ENCODE measurements at places on chromosomes 1 and 21. TPM values are rescaled to one million over a fixed set of nuclear protein-coding genes. Genes with fewer than 3 reads are reported as not detected.

Gene ISG20L2
- total RNA-seq, result 17.9 TPM

Gene FCAMR
- not detected for total RNA-seq

Gene LCE2B
- total RNA-seq, result not detected

Gene SLAMF7
- 0.76 TPM for total RNA-seq

Gene CCDC30
- total RNA-seq, result 2.1 TPM

Gene RHEX
- not detected for total RNA-seq

Gene EFHD2
- total RNA-seq, result 24.9 TPM

Gene AADACL3
- total RNA-seq, result not detected

Gene SLC9C2
- not detected for total RNA-seq

DNA sequence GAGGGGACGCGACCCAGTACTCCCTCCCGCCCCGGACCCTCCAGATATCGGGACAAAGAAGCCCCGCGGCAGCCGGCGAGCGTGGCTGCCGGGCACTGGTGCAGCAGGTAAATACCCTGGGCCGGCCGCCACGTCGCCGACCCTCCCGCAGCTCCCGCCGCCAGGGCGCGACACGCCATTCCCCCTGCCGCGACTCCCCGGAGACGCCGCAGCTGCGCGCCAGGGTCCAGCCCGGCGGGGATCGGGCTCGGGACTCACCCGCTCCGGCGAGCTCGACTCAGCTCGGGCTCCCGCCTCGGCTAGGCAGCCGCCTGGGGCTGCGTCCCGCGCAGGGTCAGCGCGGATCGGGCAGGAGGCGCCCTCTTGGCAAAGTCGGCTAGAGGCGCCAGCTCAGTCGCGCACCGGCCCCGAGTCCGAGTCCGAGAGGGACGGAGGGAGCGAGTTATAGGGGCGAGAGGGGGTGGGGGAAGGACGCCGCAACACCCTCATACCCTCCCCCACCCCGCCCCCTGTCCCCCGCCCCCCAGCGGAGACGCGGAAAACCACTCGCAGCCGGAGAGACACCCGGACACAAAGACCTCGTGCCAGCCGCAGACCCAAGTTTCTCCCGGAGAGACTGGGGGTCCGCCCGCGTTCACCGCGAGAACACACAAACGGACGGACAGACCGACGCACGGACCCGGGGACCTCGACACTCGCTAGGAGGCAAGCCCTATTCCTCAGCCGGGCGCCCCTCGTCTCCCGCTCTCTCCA lies 985 bp downstream of the SYT6 start:
- H3K4me3 ChIP-seq, result no peak overlapping the region
- no peaks in the 10 kb centered on the region for H3K27me3 ChIP-seq
- no peaks in the 10 kb centered on the region for H3K4me1 ChIP-seq
- no peak overlapping the region for H3K27ac ChIP-seq

- H3K4me1 ChIP-seq, result no peaks in the 10 kb centered on the region
- no peaks in the 10 kb centered on the region for H3K27me3 ChIP-seq
- no peaks in the 10 kb centered on the region for H3K36me3 ChIP-seq
- H3K27ac ChIP-seq, result no peak overlapping the region
- H3K4me3 ChIP-seq, result no peak overlapping the region
These were observed 181.8 kb downstream of the KAZN start for GRCh38 chr1:14780271-14780670.

DNA sequence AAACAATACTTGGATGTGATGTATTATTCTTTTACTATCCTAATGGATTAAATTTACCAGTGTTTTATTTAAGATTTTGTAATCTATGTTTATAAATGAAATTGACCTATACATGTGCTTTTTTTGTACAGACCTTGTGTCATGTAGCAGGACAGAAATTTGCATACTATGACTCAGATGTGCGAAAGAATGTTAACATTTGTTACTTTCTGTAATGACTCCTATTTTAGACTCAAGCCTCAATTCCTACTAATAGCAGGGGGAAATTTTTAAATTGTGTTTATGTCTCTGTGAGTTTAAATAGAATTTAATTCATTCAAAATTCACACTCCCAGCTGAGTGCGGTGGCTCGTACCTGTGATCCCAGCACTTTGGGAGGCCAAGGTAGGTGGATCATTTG lies 21.8 kb upstream of the RIMKLA start:
- H3K4me3 ChIP-seq, result no peak overlapping the region
- H3K36me3 ChIP-seq, result no peaks in the 10 kb centered on the region
- DNase-seq, result no peak

- no peaks in the 10 kb centered on the region for H3K27me3 ChIP-seq
- peak; percentile 5 for DNase-seq
- no peak overlapping the region for H3K4me3 ChIP-seq
- no peak overlapping the region for H3K27ac ChIP-seq
- H3K4me1 ChIP-seq, result no peaks in the 10 kb centered on the region
These were observed 30.5 kb upstream of the FCAMR start for GRCh38 chr1:207000651-207001291.

DNA sequence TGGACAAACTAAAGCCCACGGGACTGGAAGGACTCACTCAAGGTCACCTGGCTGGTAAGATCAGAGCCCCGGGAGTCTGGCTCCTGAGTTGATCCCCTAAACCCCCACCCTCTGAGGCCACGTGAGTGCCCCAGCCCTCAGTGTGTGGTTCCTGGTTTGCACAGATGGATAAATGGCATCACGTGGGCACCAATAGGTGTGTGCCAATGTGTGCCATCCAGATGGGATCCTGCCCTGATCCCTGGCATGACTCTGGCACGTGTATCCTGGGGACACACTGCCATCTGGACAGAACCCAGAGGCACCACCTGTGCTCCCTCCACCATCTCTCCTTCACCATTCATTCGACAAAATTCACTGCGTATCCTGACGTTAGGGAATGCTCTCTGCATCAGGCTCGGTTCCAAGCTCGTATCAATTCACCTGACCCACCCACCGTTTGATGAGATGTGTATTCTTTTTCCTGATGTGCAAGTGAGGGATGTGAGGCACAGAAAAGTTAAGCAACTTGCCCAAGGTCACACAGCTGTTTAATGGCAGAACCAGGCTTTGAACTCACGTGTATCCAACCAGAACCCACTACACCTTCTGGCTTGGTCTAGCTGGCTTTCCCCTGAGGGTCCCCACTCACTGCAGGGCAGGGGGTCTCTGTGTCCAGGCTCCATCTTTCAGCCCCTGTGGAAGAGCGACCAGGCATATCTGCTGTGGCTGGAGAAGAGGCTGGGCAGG lies 49.8 kb upstream of the PAX7 start:
- no peak overlapping the region for H3K4me3 ChIP-seq
- H3K27ac ChIP-seq, result no peak overlapping the region
- no peaks in the 10 kb centered on the region for H3K36me3 ChIP-seq
- H3K4me1 ChIP-seq, result peaks cover 16% of the 10 kb centered on the region
- no peak for DNase-seq

GRCh38 chr1:147598621-147599361 lies 57.5 kb downstream of the BCL9 start:
- no peaks in the 10 kb centered on the region for H3K36me3 ChIP-seq
- H3K4me3 ChIP-seq, result peak overlapping the region; percentile 87
- peaks cover 30% of the 10 kb centered on the region for H3K4me1 ChIP-seq
- no peak overlapping the region for H3K27ac ChIP-seq

DNA sequence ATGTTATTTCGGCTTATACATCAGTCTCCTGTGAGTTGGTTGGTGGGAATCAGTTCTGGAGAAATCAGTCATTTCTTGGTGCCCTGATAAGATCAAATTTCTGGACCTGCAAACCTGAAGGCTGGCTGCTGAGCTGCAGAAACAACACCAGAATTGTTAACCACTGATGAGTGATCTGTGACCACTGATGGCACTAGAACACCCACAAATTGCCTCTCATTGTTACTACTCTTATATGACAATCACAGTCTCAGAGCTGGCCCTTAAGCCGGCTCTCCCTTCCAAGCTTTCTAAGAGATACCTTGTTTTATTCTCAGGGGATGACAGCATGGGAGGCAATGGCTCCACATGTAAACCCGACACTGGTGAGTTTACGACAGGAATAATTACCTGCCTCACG lies 1.9 kb downstream of the C1orf162 start:
- H3K4me3 ChIP-seq, result no peak overlapping the region
- no peaks in the 10 kb centered on the region for H3K27me3 ChIP-seq
- H3K27ac ChIP-seq, result no peak overlapping the region

DNA sequence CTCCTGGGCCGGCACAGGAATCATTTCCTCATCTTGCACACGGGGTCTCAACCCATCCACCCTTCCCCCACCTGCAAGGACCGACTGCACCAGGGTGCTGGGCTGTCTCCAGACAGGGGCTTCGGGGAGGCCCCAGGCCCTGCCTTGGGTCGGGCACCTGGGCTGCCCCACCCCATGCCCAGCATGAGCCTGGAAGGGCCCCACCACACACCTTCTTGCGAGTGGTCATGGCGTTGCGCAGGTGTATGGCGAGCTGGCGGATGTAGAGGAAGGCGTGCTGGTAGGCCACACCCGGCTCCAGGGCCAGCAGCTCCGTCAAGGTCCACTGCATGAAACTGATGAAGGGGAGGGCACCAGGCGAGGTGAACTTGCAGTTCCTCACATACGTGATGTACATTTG lies 6.9 kb downstream of the NOC2L start:
- no peaks in the 10 kb centered on the region for H3K27me3 ChIP-seq
- no peaks in the 10 kb centered on the region for H3K4me1 ChIP-seq
- peaks cover 13% of the 10 kb centered on the region for H3K36me3 ChIP-seq

DNA sequence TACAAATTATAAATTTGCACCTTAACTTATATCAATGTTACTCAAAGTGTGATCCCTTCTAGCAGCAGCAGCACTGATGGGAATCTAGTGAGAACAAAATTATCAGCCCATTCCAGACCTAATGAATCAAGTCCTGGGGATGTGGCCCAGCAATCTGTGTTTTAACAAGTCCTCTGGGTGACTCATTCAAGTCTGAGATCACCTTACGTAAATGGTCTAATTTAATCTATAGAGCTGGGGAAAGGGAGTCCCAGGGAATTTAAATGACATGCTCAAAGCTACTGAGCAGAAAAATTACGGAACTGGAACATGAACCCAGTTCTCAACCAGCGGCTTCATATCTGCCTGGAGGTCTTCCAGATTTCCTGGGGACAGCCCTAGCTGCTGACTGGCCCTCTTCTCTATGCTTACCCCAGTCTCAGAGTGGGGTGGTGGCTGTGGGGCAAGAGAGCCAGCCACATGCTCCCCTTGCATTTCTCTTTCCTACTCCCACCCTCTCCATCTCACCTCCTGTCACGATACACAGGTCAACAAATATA lies 220.0 kb downstream of the TM2D1 start:
- no peaks in the 10 kb centered on the region for H3K27me3 ChIP-seq
- H3K4me3 ChIP-seq, result no peak overlapping the region
- H3K27ac ChIP-seq, result no peak overlapping the region
- DNase-seq, result no peak
- no peaks in the 10 kb centered on the region for H3K4me1 ChIP-seq
- no peaks in the 10 kb centered on the region for H3K36me3 ChIP-seq

GRCh38 chr1:19045898-19046880 lies 89.7 kb upstream of the IFFO2 start:
- no peak overlapping the region for H3K27ac ChIP-seq
- no peaks in the 10 kb centered on the region for H3K36me3 ChIP-seq
- H3K4me3 ChIP-seq, result no peak overlapping the region
- no peak for DNase-seq
- H3K4me1 ChIP-seq, result no peaks in the 10 kb centered on the region

DNA sequence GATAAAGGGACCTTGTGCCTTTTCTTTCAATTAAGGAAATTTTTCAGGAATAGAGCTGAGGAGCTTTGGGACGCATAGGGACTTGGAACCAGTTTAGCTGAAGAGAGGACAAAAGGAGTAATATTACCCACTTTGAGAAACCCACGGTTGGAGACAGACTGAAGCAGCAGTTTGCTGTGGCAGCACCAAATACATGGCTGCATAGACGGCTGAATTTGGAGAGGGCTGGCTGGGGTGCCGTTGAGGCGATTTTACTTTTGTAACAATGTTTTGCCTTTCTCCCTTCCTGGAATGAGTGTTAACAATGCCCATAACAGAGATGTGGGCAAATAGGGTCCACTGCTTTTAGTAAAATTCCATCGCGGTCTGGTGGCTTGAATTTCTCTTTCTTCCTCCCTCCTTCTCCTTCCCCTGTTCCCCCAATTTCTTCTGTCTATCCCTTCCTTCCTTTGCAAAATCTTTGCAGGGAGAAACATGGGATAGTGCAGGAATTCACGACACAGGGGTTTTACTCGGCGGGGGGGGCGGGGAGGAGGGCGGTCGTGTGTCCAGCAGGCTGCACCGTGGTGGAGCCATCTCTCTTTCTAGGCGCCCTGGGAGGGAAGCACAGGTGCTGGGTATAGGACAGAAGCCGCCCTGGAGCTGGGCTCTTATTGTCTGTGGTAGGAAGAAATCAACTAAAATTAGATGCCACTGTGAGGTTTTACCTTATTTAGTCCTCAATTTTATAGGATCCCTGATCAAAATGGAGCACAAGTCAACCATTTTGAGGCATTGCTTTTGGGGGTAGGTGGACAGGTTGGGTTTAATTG lies 6.8 kb downstream of the LHX4 start:
- H3K4me3 ChIP-seq, result no peak overlapping the region
- H3K36me3 ChIP-seq, result no peaks in the 10 kb centered on the region
- no peak for DNase-seq
- H3K27me3 ChIP-seq, result no peaks in the 10 kb centered on the region

DNA sequence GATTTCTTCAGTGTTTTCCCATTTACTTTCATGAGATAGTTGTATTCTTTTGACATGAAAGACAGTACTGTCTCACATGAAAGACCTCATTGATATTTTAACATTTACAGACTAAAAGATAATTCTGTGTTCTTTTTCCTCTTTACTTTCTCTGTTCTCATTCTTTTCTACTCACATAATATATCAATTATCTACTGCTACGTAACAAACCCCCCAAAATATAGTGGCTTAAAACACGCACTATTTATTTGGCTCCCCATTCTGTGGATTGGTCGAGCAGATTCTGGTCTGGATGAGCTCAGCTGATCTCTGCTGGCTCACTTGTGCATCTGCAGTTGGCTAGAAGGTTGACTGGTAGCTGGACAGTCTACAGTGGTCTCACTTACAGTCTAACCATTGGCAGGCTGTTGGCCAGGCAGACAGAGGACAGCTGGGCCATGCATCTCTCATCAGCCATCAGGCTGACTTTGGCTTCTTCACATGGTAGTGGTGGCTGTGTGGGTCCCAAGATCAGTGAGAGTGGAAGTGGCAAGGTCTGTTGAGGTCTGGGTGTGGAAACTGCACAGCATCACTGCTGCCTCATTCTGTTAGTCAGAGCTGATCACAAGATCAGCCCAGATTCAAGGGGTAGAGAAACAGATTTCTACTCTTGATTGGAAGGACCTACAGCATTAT lies 63.2 kb downstream of the MPZL1 start:
- H3K27ac ChIP-seq, result no peak overlapping the region
- no peaks in the 10 kb centered on the region for H3K4me1 ChIP-seq
- no peak for DNase-seq

- no peak overlapping the region for H3K27ac ChIP-seq
- H3K36me3 ChIP-seq, result no peaks in the 10 kb centered on the region
- no peak overlapping the region for H3K4me3 ChIP-seq
- DNase-seq, result no peak
These were observed 12.3 kb upstream of the CTRC start for GRCh38 chr1:15425958-15426357.

Data from Karpas-422 (cell line).